ENCODE measurements at places on chromosomes 11 and 22. TPM values are rescaled to one million over a fixed set of nuclear protein-coding genes. Genes with fewer than 3 reads are reported as not detected.

Gene SYT8
- total RNA-seq: 0.30 TPM

Gene GDPD5
- 9.1 TPM for total RNA-seq

DNA sequence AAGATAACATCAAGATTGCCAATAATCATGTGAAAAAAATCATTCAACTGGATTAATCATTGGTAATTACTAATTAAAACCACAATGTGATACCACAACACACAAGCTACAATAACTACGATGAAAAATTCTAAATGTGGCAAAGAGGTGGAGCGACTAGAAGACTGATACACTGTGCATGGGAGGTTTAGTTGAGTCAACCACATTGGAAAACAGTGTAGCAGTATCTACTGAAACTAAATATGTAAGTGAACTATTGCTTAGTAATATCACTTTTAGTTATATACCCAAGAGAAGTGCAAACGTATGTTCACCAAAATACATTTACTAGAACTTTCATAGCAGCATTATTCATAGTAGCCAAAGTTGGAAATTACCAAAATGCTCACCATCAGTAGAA lies 359.9 kb downstream of the ETS1 start:
- DNase-seq: no peak

DNA sequence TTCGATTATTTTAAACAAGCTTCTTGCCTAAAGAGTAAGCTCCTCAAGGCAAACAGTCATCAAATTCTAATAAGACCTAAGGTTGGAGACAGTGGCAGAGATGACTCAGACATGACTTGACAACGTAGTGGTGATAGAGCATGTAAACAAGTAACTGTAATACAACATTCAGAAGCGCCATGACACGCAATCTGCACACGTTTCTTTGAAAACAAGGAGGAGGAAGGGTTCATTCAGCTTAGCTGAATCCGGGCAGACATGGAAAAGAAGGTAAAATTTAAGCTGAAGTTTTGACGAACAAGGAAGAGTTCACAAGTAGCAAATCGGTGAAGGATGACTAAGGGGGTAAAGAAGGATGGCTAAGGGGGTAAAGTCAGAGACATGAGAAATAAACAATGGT lies 152.4 kb upstream of the ZC3H12C start:
- DNase-seq: no peak

GRCh38 chr11:119450590-119451326 lies 27.8 kb upstream of the THY1 start:
- no peak for DNase-seq

GRCh38 chr22:33562501-33562900 lies 357.8 kb downstream of the LARGE1 start:
- no peak for DNase-seq
